ENCODE measurements at places on chromosomes 4 and X. TPM values are rescaled to one million over a fixed set of nuclear protein-coding genes. Genes with fewer than 3 reads are reported as not detected.

Gene RPS6KA6
- total RNA-seq: 23.2 TPM

- H3K4me3 ChIP-seq: no peak overlapping the region
- H3K27ac ChIP-seq: no peak overlapping the region
- no peak for DNase-seq
- H3K36me3 ChIP-seq: no peaks in the 10 kb centered on the region
- H3K4me1 ChIP-seq: no peaks in the 10 kb centered on the region
Observed at GRCh38 chr4:181670506-181670905, 572.7 kb upstream of the TENM3 start.

DNA sequence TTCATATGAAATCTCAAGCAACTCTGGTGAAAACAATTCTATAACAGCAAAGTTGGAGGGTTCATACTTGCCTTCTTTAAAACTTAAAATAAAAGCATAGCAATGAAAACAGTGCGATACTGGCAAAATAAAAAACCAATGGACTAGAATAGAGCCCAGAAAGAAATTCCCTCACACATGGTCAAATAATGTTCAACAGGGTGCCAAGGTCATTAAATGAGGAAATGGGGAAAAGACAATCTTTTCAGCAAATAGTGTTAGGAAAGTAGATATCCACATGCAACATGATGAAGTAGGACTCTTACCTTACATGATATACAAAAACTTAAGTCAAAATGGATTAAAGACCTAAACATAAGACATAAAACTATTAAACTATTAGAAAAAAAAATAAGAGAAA lies 970.2 kb upstream of the AGA start:
- H3K4me1 ChIP-seq: no peaks in the 10 kb centered on the region
- H3K27me3 ChIP-seq: no peaks in the 10 kb centered on the region
- H3K4me3 ChIP-seq: no peak overlapping the region
- no peaks in the 10 kb centered on the region for H3K36me3 ChIP-seq
- H3K27ac ChIP-seq: no peak overlapping the region

Gene FRAS1
- 26.8 TPM for total RNA-seq

GRCh38 chrX:154477891-154478477 lies 1.1 kb downstream of the LAGE3 start:
- H3K4me3 ChIP-seq: no peak overlapping the region
- no peaks in the 10 kb centered on the region for H3K27me3 ChIP-seq
- H3K36me3 ChIP-seq: no peaks in the 10 kb centered on the region
- no peak for DNase-seq

Gene KLHL4
- total RNA-seq: 2.2 TPM

GRCh38 chr4:187071946-187072600 lies 348.4 kb upstream of the FAT1 start:
- no peaks in the 10 kb centered on the region for H3K27me3 ChIP-seq
- no peaks in the 10 kb centered on the region for H3K36me3 ChIP-seq
- DNase-seq: no peak
- H3K4me1 ChIP-seq: no peaks in the 10 kb centered on the region

DNA sequence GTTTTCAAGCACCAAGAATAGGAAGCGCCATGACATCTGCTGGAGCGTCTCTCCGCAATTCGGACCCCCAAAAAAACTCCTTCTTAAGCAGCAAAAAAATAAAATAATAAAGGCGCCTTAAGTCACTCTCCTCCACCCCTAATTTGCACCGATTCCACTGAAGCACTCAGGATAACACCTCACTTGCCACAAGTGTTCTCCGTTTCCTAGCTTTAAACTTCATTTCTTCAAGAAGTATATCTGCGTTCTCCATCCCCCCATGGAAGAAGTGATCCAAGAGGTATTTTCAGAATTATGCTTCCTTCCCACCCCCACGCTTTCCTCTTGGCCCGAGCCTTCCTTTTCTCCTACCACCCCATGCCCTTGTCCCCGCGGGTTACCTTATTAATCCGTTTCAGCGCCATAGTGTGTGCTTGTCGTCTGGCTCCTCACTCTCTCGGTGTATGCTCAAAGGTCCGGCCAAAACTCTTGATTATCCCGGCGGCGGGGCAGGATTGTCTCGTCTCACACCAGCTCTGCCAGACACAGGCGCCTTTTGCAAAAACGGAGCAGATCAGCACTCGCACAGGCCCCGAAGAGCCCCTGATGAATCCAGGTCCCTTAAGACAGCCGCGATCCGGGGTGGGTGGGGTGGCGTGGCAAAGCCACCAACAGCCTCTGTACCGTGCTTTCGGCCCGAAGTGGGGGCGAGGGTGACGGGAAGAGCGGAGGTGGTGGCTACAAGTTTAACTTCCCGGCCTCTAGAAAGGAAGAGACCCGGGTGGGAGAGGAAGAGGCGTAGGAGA lies 1.1 kb downstream of the UBE2D3 start:
- H3K27ac ChIP-seq: peak overlapping the region; percentile 100
- no peaks in the 10 kb centered on the region for H3K27me3 ChIP-seq
- H3K4me1 ChIP-seq: peaks cover 31% of the 10 kb centered on the region
- DNase-seq: no peak

DNA sequence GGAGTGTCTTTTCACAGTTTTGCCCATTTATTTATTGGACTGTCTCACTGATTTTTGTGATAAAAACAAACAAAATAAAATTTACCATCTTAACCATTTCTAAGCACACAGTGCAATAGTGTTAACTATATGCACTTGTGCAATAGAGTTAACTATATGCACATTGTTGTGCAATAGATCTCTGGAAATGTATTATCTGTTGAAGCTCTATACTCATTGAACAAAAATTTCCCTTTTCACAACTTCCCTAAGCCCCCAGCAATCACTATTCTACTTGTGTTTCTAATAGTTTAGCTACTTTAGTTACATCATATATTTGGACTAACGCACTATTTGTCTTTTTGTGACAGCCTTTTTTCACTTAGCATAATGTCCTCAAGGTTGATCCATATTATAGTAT lies 59.7 kb upstream of the BEX4 start:
- no peaks in the 10 kb centered on the region for H3K36me3 ChIP-seq
- no peak overlapping the region for H3K4me3 ChIP-seq
- DNase-seq: no peak
- H3K27me3 ChIP-seq: no peaks in the 10 kb centered on the region
- H3K27ac ChIP-seq: no peak overlapping the region
- no peaks in the 10 kb centered on the region for H3K4me1 ChIP-seq

Gene OPHN1
- total RNA-seq: 10.6 TPM

DNA sequence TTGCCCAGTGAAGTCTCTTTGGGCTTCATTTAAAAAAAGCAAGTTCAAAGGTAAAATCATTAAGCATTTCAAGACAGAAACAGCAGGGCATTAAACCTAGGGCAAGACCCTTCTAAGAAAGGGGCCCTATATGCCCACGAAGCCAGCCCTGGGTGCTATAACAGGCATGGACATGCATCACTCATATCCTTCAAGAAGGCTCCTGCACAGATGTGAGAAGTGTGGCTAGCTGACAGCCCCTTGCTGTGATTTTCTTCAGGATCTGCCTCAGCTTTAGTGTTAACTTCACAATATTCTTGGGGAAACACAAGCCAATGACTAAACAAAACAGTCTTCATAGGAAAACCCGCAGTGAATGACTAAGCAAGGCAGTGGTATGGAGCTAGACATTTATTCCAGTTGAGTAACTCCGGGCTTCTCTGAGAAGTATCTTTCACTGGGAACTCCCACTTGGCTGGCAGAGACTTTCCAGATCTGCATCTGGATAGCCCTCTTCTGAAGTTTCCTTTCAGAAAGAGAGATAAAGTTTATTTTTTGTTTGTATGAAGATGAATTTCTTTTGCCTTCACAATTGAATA lies 11.9 kb upstream of the MAOA start:
- no peaks in the 10 kb centered on the region for H3K27me3 ChIP-seq
- no peak for DNase-seq
- no peaks in the 10 kb centered on the region for H3K4me1 ChIP-seq
- H3K4me3 ChIP-seq: no peak overlapping the region

- H3K4me3 ChIP-seq: no peak overlapping the region
- H3K27ac ChIP-seq: no peak overlapping the region
- no peak for DNase-seq
- H3K4me1 ChIP-seq: no peaks in the 10 kb centered on the region
Observed at GRCh38 chr4:182240161-182241130, 2.8 kb upstream of the TENM3 start.

GRCh38 chr4:5747738-5748375 lies 36.9 kb downstream of the EVC start:
- peaks cover 11% of the 10 kb centered on the region for H3K4me1 ChIP-seq
- DNase-seq: peak; percentile 20
- H3K36me3 ChIP-seq: peaks cover 12% of the 10 kb centered on the region
- no peak overlapping the region for H3K4me3 ChIP-seq

GRCh38 chr4:144504883-144505282 lies 141.1 kb upstream of the HHIP start:
- no peaks in the 10 kb centered on the region for H3K4me1 ChIP-seq
- no peak overlapping the region for H3K4me3 ChIP-seq
- no peak overlapping the region for H3K27ac ChIP-seq
- DNase-seq: no peak

GRCh38 chr4:186946136-186946535 lies 222.5 kb upstream of the FAT1 start:
- no peaks in the 10 kb centered on the region for H3K36me3 ChIP-seq
- peaks cover 10% of the 10 kb centered on the region for H3K4me1 ChIP-seq
- no peak for DNase-seq

Gene CSN1S1
- total RNA-seq: not detected

Gene HTN1
- total RNA-seq: not detected

DNA sequence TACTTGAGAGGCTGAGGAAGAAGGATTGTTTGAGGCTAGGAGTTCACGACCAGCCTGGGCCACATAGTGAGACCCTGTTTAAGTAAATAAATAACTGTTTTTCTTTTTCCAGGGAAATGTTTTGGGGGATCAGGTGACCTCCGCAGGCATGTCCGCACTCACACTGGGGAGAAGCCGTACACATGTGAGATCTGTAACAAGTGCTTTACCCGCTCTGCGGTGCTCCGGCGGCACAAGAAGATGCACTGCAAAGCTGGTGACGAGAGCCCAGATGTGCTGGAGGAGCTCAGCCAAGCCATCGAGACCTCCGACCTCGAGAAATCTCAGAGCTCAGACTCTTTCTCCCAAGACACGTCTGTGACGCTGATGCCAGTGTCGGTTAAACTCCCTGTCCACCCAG lies 30.5 kb downstream of the ZBTB49 start:
- no peaks in the 10 kb centered on the region for H3K27me3 ChIP-seq
- H3K36me3 ChIP-seq: peaks cover 25% of the 10 kb centered on the region
- H3K4me3 ChIP-seq: no peak overlapping the region
- no peak for DNase-seq
- H3K4me1 ChIP-seq: no peaks in the 10 kb centered on the region

DNA sequence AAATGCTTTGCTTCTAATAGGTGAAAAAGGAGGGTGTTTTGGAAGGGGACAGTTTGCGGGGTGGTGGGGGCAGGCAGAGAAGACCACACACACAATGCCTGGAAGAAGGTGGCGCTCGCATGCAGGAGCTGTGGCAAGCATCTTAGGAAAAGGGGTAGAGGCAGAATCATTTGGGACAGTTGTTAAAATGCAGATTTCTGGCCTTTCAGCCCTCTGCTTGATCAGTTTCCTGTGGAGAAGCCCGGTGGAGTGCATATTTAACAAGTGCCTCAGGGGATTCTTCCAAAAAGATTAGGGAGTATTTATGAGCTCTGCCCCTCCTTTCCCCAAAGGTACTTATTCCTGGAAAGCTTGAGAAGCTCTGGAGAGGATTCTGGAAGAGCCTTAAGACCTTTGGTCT lies 4.8 kb downstream of the NOCT start:
- H3K36me3 ChIP-seq: no peaks in the 10 kb centered on the region
- no peak overlapping the region for H3K4me3 ChIP-seq
- H3K27ac ChIP-seq: no peak overlapping the region
- peaks cover 8% of the 10 kb centered on the region for H3K4me1 ChIP-seq

DNA sequence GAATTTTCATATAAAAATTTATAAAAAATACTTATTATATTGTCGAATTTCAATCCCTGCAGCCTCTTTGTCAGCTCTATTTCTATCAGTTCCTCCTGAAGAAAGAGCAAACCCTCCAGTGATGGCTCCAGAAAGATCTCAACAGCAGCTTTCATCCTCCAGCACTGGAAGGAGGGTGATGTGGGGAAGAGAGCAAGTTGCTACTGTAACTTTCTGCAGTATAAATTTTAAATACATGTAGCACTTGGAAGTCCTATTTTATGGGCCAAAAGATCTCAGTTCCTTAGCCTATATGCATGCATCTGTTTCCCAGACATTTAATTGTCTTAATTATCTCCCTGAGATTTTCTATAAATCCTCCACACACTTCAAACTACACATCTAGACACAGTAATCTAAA lies 13.7 kb upstream of the ODAM start:
- no peak overlapping the region for H3K4me3 ChIP-seq
- DNase-seq: no peak
- H3K27ac ChIP-seq: no peak overlapping the region
- no peaks in the 10 kb centered on the region for H3K36me3 ChIP-seq
- no peaks in the 10 kb centered on the region for H3K27me3 ChIP-seq

GRCh38 chrX:40175511-40176350 lies 78.0 kb upstream of the BCOR start:
- no peaks in the 10 kb centered on the region for H3K27me3 ChIP-seq
- peak overlapping the region; percentile 95 for H3K27ac ChIP-seq
- no peaks in the 10 kb centered on the region for H3K36me3 ChIP-seq
- peaks cover 8% of the 10 kb centered on the region for H3K4me1 ChIP-seq
- DNase-seq: peak; percentile 83

- no peak overlapping the region for H3K4me3 ChIP-seq
- H3K4me1 ChIP-seq: peaks cover 13% of the 10 kb centered on the region
- H3K36me3 ChIP-seq: no peaks in the 10 kb centered on the region
- no peaks in the 10 kb centered on the region for H3K27me3 ChIP-seq
Observed at GRCh38 chr4:185110375-185110823, 32.7 kb upstream of the SLC25A4 start.

DNA sequence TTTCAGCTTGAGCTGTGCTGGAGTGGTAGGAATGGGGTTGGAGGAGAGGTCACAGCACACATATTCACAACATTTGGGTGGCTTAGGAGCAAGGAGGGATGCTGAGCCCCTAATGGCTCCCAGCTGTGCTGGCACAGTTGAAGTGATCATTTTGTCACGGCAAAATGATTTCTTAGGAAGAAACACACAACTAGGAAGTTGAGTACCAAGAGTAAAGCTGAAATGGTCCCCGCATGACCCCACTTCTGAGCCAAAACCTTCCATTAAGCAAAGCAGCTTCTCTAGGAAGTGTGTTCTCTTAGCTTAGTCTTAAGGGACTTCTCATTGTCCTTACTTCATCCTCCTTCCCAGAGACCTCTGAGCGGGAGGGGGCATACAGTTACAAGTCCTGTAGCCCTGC lies 12.6 kb downstream of the CAPN6 start:
- H3K27me3 ChIP-seq: no peaks in the 10 kb centered on the region
- no peak overlapping the region for H3K4me3 ChIP-seq
- no peaks in the 10 kb centered on the region for H3K4me1 ChIP-seq

DNA sequence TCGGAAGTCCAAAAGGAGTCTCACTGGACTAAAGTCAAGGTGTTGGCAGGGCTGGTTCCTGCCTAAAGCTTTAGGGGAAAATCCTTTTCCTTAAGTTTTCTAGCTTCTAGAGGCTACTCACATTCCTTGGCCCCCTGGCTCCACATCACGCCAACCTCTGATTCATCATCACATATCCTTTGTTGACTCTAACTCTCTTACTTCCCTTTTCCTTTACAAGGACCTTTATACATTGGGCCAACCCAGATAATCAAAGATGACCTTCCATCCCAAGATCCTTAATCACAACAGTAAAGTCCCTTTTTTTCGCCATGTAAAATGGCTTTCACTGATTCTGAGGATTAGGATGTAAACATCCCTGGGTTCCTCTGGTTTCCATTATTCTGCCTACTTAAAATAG lies 146.4 kb upstream of the DCAF8L1 start:
- H3K36me3 ChIP-seq: no peaks in the 10 kb centered on the region
- H3K4me3 ChIP-seq: no peak overlapping the region
- DNase-seq: no peak
- H3K27ac ChIP-seq: no peak overlapping the region
- H3K4me1 ChIP-seq: no peaks in the 10 kb centered on the region

All from thyroid gland (tissue), 4 donors.